ENCODE measurements at places on chromosomes 4 and X.

- no peak for DNase-seq
These were observed 1905.4 kb downstream of the C4orf33 start for GRCh38 chr4:131001371-131001770.

DNA sequence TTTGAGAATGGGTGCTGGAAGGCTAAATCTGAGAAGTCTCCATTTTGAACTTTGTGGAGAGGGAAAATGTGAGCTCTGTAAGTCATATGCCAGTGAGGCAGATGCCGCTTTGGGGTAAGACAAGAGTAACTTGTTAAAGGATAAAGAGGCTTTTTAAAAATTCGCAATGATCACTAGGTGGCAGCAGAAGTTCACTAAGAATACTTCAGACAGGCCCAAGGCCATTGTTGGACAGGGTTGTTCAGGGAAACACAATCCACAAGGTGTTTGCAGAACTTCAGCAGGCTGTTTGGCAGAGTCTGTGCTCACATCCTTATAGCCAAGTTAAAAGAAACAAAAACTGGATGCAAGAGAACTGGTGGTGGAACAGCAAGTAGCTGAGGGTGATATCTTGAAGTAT is 13.7 kb upstream of the PIGA start:
- peak; percentile 82 for DNase-seq

GRCh38 chr4:105661028-105661427 is 47.5 kb downstream of the INTS12 start:
- DNase-seq = no peak

DNA sequence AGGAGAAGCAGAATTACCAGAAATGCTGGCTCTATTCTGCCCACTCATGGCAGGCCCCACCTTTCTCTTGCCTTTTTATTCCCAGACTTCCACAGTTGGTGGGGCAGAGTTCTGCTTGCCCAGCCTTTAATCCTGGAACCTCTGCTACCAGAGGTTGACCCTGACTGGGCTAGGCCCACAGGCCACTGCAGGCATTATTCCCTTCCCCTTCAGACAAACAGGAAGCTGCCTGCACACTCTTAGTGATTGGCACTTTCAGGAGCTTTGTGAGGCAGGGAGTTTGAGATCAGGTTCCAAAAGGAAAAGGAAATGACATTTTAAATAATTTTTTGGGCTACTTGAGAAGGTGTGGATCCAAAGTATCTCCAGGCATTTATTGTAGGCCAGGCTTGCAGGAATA is 18.8 kb downstream of the MSN start:
- DNase-seq = no peak

DNA sequence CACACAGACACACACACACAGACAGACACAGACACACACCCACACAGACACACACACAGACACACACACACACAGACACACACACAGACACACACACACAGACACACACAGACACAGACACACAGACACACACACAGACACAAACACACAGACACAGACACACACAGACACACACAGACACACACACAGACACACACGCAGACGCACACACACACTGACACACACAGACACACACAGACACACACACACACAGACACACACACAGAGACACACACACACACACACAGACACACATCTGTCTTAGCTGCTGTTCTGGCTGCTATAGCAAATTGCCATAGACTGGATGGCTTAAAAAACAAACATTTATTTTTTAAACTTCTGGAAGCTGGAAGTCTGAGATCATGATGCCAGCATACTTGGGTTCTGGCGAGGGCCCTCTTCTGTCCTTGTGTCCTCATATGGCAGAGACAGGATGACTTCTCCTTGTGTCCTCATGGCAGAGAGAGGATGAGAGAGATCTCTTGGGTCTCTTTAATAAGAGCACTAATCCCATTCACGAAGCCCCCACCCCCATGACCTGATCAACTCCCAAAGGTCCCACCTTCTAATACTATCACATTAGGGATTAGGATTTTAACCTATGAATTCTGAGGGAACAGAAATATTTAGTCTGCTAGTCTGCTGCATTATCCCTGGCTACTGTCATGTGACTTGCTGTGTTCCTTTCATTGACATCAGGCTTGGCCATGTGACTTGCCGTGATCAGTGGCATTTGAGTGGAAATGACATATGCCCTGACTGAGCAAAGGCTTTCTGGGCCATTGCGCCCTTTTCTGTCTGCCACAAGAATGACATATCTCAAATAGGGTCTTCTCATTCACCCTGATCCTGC is 32.7 kb upstream of the RASGEF1B start:
- no peak for DNase-seq

GRCh38 chrX:48466696-48467095 is 3.4 kb downstream of the SLC38A5 start:
- no peak for DNase-seq

GRCh38 chr4:66943112-66943511 is 602.2 kb downstream of the CENPC start:
- no peak for DNase-seq

DNA sequence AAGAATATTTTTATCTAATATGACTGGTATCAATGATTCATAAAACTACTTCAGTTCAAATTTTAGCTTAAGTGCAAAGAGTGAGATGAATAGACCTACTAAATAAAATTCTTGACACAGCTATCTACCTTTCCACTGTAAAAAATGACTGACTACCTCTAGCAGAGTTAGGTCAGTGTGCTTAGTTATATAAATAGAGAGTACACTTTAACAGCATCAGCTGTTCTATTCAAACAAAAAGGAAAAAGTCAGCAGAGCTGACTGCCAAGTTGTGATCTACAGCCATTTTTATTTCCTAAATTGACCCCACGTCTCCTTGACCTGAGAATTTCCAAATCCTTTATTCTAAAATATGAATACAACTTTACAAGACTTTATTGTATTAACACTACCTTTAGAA is 262.4 kb downstream of the CAMK2D start:
- DNase-seq = no peak

DNA sequence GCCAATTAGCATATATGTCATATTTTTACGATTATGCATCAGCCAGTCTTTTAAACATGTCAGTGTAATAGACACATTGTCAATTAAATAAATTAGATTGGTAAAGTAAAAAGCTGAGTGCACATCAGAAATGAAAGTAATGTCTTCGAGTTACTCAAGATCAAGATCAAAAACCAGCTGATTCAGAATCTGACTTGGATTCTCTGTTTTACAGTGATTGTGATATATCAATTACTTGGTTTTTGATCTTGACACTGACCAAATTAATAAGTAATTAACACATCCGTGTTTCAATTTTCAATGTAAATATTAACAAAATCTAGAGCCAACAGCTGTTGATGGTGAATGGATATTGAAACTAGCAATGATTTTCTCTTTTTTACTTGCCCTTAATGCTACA is 311.6 kb downstream of the PDGFC start:
- no peak for DNase-seq

DNA sequence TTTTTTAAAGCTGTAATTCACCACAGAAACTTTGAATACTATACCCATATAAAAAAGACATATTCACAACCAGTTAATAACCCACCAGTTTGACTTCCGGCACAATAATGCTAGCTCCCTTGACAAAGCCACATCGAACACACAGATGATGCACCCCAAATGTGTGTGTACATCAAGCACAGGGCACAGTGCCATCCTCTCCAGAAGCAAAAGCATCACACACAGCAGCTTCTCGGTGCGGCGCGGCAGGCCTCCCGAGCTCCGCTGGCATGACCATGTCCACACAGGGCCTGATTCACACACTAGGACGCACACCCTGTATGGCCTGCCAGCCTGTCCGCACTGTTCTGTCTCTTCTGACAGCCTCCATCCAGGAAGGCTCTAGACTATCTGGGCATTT is 88.0 kb downstream of the LEF1 start:
- DNase-seq = no peak

DNA sequence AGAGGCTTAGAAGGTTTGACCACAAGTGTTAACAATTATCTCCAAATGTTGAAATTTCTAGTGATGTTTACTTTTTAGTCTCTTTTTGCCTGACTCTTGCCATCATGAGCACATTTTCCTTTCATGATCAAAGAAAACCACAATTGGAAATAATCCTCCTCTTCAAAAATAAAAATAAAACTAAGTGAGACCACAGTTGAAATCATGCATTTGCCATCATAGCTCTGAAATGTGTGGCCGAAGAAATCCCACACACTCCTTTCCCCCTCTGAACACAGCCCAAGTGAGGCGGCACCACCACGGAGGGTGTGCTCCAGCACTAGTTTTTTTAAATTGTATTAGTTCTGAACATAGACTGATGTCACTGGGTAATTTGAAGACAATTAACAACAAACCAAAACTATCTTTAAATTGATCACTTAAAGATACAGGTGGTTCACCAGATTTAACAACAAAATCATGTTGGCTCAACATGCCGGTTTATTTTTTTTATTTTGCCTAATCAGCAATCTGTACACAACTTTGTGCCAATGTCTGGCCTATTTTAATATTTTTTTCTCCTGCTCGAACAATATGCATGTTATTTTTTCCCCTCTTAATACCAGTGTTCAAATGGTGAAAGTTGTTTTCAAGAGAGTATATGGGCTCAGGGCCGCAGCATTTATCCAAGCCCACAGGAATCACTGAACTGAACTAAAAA is 17.6 kb downstream of the APBB2 start:
- no peak for DNase-seq

DNA sequence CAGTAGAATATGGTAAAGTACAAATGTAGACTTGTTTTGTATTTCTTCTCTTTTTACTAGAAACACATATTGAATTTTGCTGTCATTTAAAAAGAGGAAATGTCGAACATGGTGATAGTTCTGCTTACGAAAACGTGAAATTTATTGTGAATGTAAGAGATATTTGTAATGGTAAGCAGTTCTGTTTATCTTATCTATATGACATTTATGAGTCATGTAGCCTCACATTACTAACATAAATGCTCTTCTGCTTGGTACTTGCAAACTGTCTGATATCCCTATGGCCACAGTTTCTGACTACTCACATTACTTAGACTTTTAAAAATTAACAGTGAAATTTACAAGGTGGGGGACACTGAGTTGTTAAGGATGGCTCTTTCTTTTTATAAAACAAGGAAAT is 57.9 kb downstream of the PASD1 start:
- DNase-seq = no peak

Data from NCI-H69 (cell line).